AG09309 (cell line): ENCODE measurements at places on chromosomes 2 and 18.

DNA sequence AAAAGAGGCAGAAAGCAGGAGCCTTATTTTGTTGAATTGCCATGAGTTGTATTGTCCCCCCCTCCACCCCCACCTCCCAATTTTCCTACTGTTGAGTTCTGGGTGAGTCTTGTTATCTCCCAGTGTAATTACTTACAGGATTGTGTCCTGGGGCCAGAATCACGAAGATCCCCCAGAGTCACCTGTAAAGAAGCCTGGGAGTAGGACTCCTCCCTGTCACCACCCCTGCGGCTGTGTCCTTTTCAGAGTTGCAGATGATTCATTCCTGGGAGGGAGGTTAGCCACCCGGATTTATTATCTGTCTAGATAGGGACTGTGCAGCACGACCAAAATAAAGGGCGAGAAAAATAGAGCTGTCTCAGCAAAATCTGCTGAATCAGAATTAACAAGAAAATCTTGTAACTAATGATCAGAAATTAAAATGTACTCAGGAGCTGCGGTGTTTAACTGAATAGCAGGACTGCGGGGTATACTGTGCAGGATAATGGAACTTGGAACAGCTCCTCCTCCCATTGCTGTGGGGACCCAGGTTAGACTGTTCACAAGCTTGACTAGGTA lies 81.7 kb upstream of the CAPN13 start:
- DNase-seq = no peak

DNA sequence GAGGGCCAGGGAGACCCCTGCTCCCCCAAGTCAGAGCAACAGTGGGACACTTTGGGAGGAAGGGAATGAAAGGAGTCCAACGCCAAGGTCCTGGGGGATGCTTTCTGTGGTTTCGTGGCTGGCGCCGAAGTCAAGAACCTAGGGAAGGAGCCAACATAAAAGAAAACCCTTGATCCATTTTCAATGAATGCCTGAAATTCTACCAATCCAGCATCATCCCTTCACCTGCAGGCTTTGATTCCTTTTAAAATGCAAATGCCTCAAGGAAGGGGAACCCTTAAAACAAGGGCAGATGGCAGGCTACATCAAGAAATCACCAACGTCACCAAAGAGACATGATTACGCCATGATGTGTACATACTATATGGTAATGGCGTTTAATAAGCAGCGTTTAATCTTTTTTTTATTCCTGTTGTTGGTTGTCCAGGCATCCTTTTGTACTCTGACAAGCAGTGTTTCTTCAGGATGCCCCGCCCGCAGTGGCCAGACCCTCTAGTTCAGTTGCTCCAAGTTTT lies 123.3 kb upstream of the SLC1A4 start:
- no peak for DNase-seq

GRCh38 chr18:58493516-58494253 lies 135.2 kb downstream of the ALPK2 start:
- DNase-seq = peak; percentile 73

GRCh38 chr2:43898838-43899346 lies 60.1 kb downstream of the ABCG8 start:
- DNase-seq = no peak

DNA sequence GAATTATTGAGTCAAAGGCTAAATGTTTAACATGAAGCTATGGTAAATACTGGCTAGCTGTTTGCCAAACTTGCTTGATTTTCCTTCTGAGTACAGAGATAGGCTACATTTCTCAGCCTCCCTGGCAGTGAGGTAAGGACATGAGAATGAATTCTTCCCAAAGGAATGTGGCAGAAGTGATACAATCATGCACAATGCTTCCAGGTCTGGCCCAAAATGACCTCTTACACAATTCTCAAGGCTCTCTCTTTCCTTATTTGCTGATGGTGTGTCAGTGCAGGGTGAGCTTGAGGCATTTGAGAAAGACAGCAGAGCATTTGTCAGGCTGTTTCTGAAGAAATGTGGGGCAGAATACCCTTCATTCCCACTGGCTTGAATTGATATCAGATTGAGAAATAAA lies 95.6 kb upstream of the NABP1 start:
- DNase-seq = peak; percentile 55
